ENCODE measurements at places on chromosomes 11 and 22. TPM values are rescaled to one million over a fixed set of nuclear protein-coding genes. Genes with fewer than 3 reads are reported as not detected.
A peak's percentile ranks its signal among the peaks of the same experiment; 100 is the strongest.

PHRF1 gene
- total RNA-seq: 57.9 TPM

- H3K36me3 ChIP-seq: no peaks in the 10 kb centered on the region
- no peak for DNase-seq
- H3K4me3 ChIP-seq: no peak overlapping the region
- no peaks in the 10 kb centered on the region for H3K27me3 ChIP-seq
These were observed 77.9 kb downstream of the KCNQ1 start for GRCh38 chr11:2522631-2523255.

- H3K27me3 ChIP-seq: no peaks in the 10 kb centered on the region
- no peak overlapping the region for H3K4me3 ChIP-seq
- DNase-seq: no peak
- H3K4me1 ChIP-seq: peaks cover 1% of the 10 kb centered on the region
- no peaks in the 10 kb centered on the region for H3K36me3 ChIP-seq
- H3K27ac ChIP-seq: no peak overlapping the region
These were observed 20.9 kb upstream of the MPPED1 start for GRCh38 chr22:43390872-43391271.

TBX10 gene
- total RNA-seq: not detected

GRCh38 chr11:121086866-121087265, 14.2 kb upstream of the TECTA start:
- H3K4me1 ChIP-seq: no peaks in the 10 kb centered on the region
- H3K27ac ChIP-seq: no peak overlapping the region
- DNase-seq: no peak
- no peaks in the 10 kb centered on the region for H3K27me3 ChIP-seq
- H3K36me3 ChIP-seq: no peaks in the 10 kb centered on the region

DCDC1 gene
- total RNA-seq: not detected

DNA sequence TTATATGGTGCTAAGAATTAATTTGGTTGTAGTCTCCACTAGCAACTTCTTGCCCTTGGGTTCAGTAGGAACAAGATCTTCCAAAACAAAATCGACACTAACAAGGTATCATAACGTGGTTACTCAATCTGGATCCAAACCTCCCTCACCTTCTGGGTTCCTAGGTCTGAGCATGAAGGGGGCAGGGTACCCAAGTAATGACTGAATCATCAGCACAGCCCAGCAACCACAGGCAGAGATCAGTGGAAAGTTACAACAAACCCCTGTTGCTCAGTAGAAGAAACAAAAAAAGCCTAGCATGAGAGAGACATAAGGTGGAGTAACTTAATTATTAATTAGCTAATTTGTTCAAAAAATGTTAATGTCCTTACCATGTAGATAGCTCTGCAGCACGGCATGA, 221.4 kb downstream of the BLID start:
- no peaks in the 10 kb centered on the region for H3K27me3 ChIP-seq
- DNase-seq: no peak
- no peaks in the 10 kb centered on the region for H3K36me3 ChIP-seq
- H3K4me1 ChIP-seq: no peaks in the 10 kb centered on the region
- no peak overlapping the region for H3K4me3 ChIP-seq

DNA sequence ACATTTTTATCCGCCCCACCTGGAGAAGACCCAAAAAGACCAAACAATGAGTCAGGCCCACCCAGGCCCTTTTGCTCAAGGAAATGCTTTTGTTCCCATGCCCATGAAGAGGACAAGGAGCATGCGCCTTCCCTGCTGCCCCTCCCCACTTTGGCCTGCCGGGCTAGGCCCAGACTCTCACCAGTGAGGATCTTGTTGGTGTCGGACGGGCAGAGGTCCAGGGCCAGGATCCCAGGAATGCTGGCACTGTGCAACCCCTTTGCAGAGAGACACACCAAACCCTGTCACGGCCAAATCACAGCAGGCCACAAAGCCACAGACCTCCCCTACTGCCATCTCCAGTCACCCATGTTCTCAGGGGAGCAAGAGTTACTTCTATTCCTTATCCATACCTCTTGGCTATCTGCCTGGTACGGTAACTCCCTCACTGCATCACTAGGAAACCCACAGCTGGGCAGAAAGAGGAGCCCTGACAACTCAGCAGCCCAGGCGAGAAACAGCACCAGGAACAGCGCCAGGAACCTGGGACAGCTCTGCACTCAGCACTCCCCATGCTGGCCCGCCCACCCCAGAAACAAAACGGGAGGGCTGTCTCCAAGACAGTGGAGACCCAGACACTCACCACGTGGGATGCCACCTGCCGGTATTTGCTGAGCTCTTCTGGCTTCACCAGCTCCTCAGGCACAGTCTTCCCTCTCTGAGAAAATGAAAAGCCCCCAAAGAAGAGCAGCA, 5.5 kb downstream of the PRPF19 start:
- peaks cover 78% of the 10 kb centered on the region for H3K36me3 ChIP-seq
- H3K4me3 ChIP-seq: no peak overlapping the region
- H3K27ac ChIP-seq: no peak overlapping the region
- H3K27me3 ChIP-seq: no peaks in the 10 kb centered on the region

GRCh38 chr11:126612671-126613070, 257.2 kb downstream of the ST3GAL4 start:
- H3K27me3 ChIP-seq: no peaks in the 10 kb centered on the region
- no peak overlapping the region for H3K27ac ChIP-seq
- no peak overlapping the region for H3K4me3 ChIP-seq

DNA sequence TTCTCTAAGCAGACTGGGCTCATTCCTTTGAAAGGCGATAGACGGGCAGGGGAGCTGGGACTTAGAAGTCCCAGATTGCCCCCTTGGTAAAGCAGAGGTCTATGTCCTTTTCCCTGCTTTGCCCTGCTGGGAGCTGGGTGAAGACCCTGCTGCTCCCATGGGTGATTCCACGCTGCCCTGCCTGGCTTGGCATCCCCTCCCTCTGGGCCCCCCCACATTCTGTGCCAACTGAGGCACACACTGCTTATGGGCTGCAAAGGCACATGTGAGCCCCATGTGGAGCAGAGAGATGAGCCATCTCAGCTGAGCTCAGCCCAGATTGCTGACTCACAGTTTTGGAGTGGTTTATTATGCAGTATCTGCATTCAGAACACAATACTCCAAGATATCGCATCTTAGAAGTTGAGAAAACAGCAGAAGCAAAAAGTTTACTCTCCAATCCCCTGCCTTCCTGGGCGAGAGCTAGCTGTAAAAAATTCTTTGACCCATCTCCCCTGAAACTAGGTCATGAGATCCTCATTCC, 127.2 kb downstream of the ST3GAL4 start:
- H3K4me1 ChIP-seq: peaks cover 13% of the 10 kb centered on the region
- DNase-seq: no peak
- no peaks in the 10 kb centered on the region for H3K36me3 ChIP-seq
- H3K27me3 ChIP-seq: no peaks in the 10 kb centered on the region
- no peak overlapping the region for H3K4me3 ChIP-seq

DNA sequence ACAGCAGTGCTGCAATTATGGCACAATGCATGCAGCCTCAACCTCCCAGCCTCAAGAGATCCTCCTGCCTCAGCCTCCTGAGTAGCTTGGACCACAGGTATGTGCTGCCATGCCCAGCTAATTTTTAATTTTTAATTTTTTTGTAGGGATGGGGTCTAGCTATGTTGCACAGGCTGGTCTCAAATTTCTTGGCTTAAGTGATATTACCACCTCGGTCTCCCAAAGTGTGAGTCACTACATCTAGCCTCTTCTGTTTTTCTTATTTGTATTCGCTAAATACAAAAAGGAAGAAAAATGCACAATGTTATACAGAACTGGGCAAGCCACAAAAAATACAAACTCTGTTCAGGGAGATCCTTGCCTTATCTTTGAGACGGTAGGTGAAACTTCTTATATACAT, 62.1 kb downstream of the DDI1 start:
- H3K4me3 ChIP-seq: no peak overlapping the region
- no peak overlapping the region for H3K27ac ChIP-seq
- DNase-seq: no peak
- no peaks in the 10 kb centered on the region for H3K4me1 ChIP-seq
- H3K27me3 ChIP-seq: no peaks in the 10 kb centered on the region
- no peaks in the 10 kb centered on the region for H3K36me3 ChIP-seq

DNA sequence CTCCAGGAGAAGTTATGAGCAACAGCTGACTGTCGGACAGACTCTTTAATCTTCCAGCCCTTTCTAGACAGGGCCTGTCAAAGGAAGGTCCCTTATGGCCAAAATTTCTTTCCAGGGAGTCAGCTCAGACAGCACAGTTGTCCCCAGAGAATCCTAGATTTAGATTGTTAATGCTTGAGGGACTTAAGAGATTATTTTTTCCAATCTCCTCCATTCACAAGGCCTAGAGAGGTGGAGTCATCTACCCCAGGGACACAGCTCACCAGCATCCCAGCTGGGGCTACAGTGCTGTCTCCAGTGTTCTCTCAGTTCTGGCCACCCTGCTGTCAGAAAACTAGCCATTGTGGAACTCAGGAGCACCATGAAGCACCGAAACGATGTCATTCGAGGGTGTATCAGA, 7.8 kb downstream of the DSCAML1 start:
- no peak overlapping the region for H3K4me3 ChIP-seq
- H3K27me3 ChIP-seq: peaks cover 14% of the 10 kb centered on the region
- H3K36me3 ChIP-seq: no peaks in the 10 kb centered on the region
- DNase-seq: no peak

GRCh38 chr11:103683576-103683975, 352.9 kb upstream of the DDI1 start:
- peaks cover 7% of the 10 kb centered on the region for H3K27me3 ChIP-seq
- no peak for DNase-seq
- H3K27ac ChIP-seq: no peak overlapping the region
- no peak overlapping the region for H3K4me3 ChIP-seq
- peaks cover 6% of the 10 kb centered on the region for H3K4me1 ChIP-seq

DNA sequence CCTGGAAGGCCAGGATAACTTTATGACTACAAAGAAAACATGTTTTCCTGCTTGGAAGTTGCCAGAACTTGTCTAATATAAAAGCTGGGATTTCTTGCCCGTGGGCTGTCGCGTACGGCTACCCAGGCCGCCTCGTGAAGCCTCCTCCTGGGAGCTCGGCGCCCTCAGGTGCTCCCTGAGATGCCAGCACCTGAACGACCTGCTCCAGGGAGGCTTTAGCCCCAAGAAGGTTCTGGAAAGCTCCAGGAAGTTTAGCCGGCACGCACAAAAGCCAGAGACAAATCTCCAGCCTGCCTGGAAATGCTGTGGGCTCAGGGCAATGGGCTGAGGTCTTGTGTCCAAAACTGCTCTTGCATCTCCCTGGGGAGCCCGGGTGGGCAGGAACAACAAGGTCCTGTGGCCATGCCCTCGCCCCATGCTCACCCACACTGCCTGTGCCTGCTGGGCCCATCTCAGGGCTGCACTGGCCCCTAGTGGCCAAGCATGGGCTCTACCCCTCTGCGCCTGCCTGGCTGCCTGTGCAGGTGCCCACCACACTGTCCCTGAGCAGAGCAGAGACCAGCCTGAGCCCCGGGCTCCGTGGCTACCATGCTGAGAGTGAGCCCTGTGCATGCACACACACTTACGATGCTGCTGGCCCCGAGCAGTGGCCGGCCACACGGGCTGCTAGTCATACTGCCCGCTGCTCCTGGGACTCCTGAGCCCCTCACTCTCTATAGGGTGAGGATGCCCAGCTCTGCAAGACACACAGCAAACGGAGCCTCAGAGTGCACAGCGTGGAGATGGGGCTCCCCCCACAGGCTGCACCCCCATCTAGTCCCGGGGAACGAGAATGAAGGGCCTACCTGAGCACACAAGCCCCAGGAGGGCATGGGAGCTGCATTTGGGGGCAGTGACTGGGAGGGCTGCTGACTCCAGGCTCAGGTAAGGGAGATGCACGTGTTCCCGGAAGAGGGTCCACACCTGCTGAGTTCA, 4.9 kb upstream of the CELSR1 start:
- H3K36me3 ChIP-seq: no peaks in the 10 kb centered on the region
- no peak overlapping the region for H3K4me3 ChIP-seq
- peaks cover 18% of the 10 kb centered on the region for H3K4me1 ChIP-seq
- no peaks in the 10 kb centered on the region for H3K27me3 ChIP-seq
- peak; percentile 85 for DNase-seq

KCNK7 gene
- total RNA-seq: 3.9 TPM

KCNK4 gene
- 0.39 TPM for total RNA-seq

GRCh38 chr11:134363161-134363560, 31.4 kb downstream of the GLB1L2 start:
- no peaks in the 10 kb centered on the region for H3K36me3 ChIP-seq
- H3K4me3 ChIP-seq: no peak overlapping the region
- DNase-seq: no peak
- peaks cover 4% of the 10 kb centered on the region for H3K27me3 ChIP-seq
- H3K27ac ChIP-seq: no peak overlapping the region

DNA sequence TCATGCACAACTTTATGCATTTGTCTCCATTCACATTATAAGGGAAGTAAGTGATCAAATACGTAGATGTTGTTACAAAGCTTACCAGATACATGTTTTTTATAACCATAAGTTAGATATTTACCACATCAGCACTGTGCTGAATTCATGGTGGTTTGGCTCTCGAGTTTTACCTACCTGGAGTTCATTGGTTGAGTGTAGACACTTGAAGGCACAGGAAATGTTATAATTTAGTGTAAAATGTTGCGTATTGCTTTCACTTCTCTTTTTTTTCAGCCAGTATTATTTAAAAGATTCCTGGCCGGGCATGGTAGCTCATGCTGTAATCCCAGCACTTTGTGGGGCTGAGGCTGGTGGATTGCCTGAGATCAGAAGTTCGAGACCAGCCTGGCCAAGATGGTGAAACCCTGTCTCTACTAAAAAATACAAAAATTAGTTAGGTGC, 53.1 kb upstream of the GRK2 start:
- H3K4me3 ChIP-seq: no peak overlapping the region
- no peaks in the 10 kb centered on the region for H3K27me3 ChIP-seq
- H3K4me1 ChIP-seq: peaks cover 18% of the 10 kb centered on the region
- H3K27ac ChIP-seq: no peak overlapping the region
- H3K36me3 ChIP-seq: peaks cover 49% of the 10 kb centered on the region
- DNase-seq: peak; percentile 70
